ENCODE measurements at places on chromosomes 5 and 9. TPM values are rescaled to one million over a fixed set of nuclear protein-coding genes. Genes with fewer than 3 reads are reported as not detected.

- H3K27ac ChIP-seq = no peak overlapping the region
- H3K4me1 ChIP-seq = no peaks in the 10 kb centered on the region
- H3K36me3 ChIP-seq = no peaks in the 10 kb centered on the region
Measured at GRCh38 chr5:135377751-135378680, 21.0 kb downstream of the MACROH2A1 start.

DNA sequence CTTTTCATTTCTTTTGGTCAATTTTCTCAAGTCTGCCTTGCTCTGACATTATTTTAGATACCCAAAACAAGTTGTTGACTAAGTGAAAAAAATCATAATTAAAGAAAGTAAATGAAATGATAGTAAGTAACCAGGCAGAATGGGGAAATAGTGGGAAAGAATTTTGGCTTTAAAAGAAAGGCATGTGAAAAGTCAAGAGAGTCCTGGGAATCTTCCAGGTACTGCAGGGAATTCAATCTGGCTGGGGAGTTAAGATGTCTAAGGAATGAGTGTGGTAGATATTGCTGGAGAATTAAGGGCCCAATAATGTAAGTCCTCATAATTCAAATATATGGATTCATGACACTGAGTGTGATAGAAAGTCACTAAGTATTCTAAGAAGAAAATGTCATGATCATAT is 123.1 kb upstream of the PAPPA start:
- DNase-seq = no peak
- no peaks in the 10 kb centered on the region for H3K36me3 ChIP-seq
- no peak overlapping the region for H3K27ac ChIP-seq
- H3K4me1 ChIP-seq = no peaks in the 10 kb centered on the region
- no peaks in the 10 kb centered on the region for H3K27me3 ChIP-seq
- H3K4me3 ChIP-seq = no peak overlapping the region

DNA sequence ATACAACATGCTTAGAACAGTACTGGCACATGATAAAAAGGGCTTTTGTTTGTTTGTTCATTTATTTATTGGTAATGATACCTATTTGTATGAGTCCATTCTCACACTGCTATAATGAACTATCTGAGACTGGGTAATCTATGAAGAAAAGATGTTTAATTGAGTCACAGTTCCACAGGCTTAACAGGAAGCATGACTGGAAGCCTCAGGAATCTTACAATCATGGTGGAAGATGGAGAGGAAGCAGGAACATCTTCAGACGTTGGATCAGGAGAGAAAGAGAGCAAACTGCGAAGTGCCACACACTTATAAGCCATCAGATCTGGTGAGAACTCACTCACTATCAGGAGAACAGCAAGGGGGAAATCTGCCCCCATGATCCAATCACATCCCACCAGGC is 847.7 kb downstream of the CDH18 start:
- H3K4me3 ChIP-seq = no peak overlapping the region
- no peak overlapping the region for H3K27ac ChIP-seq
- DNase-seq = no peak
- no peaks in the 10 kb centered on the region for H3K36me3 ChIP-seq

DNA sequence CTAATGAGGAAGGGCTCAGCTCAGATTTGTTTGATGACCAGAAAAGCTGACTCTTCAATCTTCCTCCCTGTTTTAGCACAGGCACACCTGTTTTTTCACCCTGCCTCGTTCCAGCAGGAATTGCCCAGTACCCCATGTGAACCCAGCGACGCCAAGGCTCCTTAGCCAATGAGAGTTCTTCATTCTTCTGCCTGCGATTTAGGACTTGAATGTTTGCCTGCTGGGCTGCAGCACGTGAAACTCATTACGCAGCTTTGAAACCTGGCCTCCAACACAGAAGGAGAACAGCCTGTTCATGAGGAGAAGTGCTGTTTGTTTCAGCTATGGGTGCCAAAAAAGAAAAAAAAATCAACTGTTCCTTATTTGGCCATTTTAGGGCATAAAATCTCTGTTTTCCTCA is 315.5 kb downstream of the TRPM3 start:
- peaks cover 20% of the 10 kb centered on the region for H3K4me1 ChIP-seq
- no peak for DNase-seq
- H3K4me3 ChIP-seq = no peak overlapping the region
- H3K36me3 ChIP-seq = no peaks in the 10 kb centered on the region

DNA sequence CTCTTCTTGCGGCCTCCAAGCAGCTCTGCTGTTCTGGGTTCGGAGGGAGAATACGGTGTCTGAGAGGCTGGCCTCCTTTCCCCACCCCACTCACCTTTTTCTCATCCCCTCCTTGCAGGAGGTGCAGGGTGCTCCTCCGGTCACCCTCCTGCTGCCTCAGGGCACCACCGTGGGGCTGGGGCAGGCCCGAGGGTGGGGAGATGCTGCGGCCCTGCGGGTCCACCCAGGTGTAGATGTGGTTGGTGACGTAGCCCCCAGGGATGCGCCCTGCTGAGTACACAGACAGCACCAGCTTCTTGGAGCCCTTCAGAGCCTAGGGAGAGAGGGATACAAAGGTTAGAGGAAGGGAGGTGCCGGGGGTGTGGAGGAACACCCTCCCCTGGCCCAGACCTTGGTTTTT is 26.8 kb downstream of the WHRN start:
- no peak overlapping the region for H3K27ac ChIP-seq
- no peaks in the 10 kb centered on the region for H3K36me3 ChIP-seq
- H3K27me3 ChIP-seq = no peaks in the 10 kb centered on the region
- no peaks in the 10 kb centered on the region for H3K4me1 ChIP-seq
- H3K4me3 ChIP-seq = no peak overlapping the region

DNA sequence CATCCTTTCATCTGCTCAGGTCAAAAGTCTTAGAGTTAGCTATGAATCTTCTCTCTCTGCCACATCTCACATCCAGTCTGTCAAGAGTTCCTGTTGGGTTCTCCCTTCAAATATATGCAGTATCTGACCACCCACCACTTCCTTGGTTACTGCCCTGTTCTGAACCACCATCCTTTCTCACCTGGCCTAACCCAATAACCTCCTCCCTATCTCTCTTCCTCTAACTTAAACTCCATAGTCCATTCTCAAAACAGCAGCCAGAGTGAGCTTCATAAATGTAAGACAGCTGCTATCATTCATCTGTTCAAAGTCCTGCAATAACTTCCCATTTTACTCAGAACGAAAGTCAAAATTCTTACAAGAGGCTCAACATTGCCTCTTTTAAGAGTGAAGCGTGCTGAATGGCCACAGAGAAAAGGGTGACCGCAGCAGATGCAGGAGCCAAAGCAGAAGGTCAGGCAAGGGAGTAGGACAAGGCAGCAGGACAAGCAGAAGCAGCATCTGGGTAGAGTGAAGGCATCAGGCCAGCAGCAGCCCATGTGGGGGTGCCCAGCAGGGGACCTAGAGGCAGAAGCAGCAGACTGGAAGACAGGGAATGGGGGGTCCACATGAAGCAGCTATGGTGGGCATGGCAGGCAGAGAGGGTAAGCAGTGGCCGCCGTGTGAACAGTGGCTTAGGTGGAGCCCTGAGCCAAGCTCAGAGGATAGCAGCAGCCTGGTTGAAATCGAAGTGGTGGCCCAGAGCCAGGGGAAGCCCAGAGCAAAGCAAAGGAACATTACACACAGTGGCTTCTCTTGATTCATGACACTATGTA is 39.3 kb upstream of the CDC42SE2 start:
- no peak overlapping the region for H3K27ac ChIP-seq
- DNase-seq = no peak
- no peaks in the 10 kb centered on the region for H3K4me1 ChIP-seq
- no peaks in the 10 kb centered on the region for H3K36me3 ChIP-seq
- no peaks in the 10 kb centered on the region for H3K27me3 ChIP-seq

The TRIM23 gene
- total RNA-seq = 16.6 TPM

The DMRT3 gene
- total RNA-seq = not detected

GRCh38 chr5:141765896-141766551 is 84.0 kb upstream of the ARAP3 start:
- no peaks in the 10 kb centered on the region for H3K36me3 ChIP-seq
- H3K27me3 ChIP-seq = no peaks in the 10 kb centered on the region
- no peak for DNase-seq
- no peak overlapping the region for H3K4me3 ChIP-seq
- peaks cover 3% of the 10 kb centered on the region for H3K4me1 ChIP-seq

DNA sequence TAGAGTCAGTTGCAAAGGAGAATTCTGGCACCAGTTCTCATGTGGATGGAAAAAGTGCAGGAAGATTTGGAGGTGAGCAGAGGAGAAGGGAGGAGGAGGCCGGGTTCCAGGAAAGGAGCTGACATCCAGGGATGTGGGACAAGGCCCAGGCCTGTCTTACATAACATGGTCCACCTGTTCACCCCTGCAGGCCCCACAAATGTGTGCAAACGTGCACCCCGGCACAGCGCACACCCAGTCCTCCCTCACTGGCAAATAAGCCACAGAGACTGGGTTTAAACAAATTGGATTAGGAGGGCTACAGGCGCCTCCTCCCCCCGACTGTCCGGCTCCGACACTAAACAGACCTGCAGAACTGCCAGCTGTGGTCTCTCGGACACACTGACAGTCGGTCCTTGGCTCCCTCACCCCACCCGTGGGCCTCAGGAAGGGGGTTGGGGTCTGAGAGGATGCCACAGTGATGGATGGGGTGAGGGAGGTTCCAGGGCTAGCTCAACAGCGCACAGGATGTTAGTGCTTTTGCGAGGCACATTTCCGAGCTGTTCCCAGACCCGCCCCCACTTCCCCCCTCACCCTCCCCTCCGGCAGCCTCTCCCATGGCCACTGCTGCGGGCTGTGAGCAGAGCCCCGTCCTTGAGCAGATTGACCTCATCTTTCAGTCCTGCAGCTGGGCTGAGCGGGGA is 43.4 kb upstream of the IL17B start:
- H3K27me3 ChIP-seq = no peaks in the 10 kb centered on the region
- H3K4me3 ChIP-seq = no peak overlapping the region
- peaks cover 27% of the 10 kb centered on the region for H3K4me1 ChIP-seq
- peak overlapping the region; percentile 70 for H3K27ac ChIP-seq
- H3K36me3 ChIP-seq = no peaks in the 10 kb centered on the region
- DNase-seq = peak; percentile 64

DNA sequence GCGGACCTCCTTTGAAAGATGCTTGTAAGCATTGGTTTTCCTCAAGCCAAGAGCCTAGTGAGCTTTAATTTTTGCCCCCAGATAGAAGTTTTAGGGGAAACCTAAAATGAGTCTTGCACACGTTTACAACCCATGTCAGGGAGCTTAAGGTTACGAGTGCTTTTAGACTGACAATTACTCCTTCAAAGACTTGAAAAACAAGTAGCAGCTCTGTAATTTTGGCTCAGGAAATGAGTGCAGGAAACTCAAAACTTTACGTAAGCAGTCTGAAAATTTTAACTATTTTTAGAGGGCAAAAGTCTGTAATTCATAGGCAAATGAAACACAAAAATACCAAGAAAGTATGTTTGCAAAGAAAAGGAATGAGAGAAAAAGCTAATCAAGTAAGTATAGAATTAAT is 36.8 kb downstream of the UBE2QL1 start:
- DNase-seq = no peak
- H3K36me3 ChIP-seq = no peaks in the 10 kb centered on the region
- H3K27me3 ChIP-seq = no peaks in the 10 kb centered on the region
- H3K4me3 ChIP-seq = no peak overlapping the region
- H3K4me1 ChIP-seq = no peaks in the 10 kb centered on the region

DNA sequence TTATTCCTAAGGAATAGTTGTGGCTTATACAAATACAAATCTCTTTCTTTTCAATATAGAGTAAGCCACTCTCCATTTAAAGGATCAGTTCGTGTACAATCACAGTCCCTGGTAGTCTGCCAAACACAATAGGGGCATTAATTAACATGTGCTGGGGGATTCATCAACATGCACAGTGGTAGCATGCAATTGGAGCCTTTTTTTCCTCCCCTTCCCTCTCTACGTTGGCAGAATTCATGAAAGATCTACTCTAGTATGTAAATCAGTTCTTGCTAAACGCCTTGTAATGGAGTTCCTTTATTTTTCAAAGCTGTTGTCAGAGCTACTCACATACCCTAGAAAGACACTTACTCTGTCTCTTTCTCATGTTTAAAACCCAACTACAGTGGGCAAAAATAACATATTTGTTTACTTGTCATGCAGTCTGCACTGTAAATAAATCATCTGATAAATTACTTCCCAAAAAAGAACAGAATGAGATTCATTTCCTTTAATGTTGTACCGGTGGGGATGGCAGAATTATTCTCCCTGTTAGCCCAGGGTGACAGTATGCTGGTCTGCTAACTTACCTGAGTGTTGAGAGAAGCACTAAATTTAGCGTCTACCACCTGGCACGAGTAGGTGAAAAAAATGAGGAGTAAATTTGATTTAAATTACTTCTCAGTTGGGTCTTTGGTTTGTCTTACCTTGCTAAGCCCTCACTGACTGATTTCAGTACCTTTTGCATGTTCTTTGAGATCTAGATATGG is 341.5 kb upstream of the CCNH start:
- peak; percentile 31 for DNase-seq
- H3K27ac ChIP-seq = peak overlapping the region; percentile 26
- peaks cover 34% of the 10 kb centered on the region for H3K4me1 ChIP-seq
- no peaks in the 10 kb centered on the region for H3K36me3 ChIP-seq
- H3K27me3 ChIP-seq = no peaks in the 10 kb centered on the region

DNA sequence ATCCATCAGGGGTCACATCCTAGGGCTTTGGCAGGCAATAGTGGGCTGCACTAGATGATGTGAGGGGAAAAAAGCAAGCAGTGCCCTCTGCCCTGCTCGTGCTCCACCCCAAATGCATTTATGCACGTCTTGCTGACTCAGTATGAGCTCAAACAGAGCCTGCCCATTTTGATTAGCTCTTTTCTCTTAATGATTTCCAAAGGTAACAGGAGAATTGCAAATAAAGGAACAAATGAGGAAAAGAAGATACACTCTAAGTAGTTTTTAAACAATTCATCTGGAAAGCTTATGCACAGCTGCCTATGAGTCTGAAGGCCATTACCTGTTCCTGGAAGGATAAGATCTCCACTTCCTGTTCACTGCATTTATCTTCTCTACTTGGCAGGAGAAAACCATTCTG is 364.2 kb downstream of the TMEM232 start:
- H3K4me3 ChIP-seq = no peak overlapping the region
- no peaks in the 10 kb centered on the region for H3K36me3 ChIP-seq
- peaks cover 3% of the 10 kb centered on the region for H3K4me1 ChIP-seq
- H3K27me3 ChIP-seq = no peaks in the 10 kb centered on the region

DNA sequence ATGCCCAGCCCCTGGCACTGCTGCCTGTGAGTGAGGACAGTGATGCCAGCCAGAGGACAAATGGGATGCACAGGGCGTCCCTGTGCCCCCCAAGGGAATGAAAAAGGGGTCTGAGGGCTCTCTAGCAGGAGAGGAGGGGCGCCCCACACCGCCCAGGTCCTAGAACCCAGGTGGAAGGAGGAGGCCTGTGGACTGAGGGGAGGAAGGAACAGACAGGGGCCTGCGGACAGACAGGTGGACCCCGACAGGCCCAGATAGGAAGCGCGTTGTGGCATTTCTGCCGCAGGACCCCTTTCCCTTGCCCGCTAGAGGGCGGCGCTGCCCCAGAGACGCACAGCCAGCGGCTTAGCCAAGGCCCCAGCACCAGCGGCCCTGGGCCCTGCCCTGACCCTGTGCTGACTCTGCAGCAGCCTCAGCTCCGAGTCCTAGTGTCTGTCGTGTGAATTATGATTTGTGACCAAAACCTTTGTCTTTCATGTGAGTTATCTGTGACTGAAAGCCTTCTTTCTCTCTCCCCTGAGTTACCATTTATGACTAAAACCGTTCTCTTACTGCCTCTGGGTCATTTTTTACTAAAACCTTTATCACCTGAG is 30.7 kb downstream of the TRIP13 start:
- peak; percentile 93 for DNase-seq
- H3K4me3 ChIP-seq = no peak overlapping the region
- no peak overlapping the region for H3K27ac ChIP-seq
- H3K36me3 ChIP-seq = peaks cover 8% of the 10 kb centered on the region
- peaks cover 23% of the 10 kb centered on the region for H3K27me3 ChIP-seq

The PCDHGA7 gene
- 4.4 TPM for total RNA-seq

GRCh38 chr5:135036405-135036804 is 2.4 kb upstream of the PITX1 start:
- H3K4me1 ChIP-seq = peaks cover 16% of the 10 kb centered on the region
- no peak overlapping the region for H3K27ac ChIP-seq
- no peak overlapping the region for H3K4me3 ChIP-seq
- no peak for DNase-seq
- no peaks in the 10 kb centered on the region for H3K36me3 ChIP-seq

The CTXN3 gene
- total RNA-seq = not detected

All from GM23338 (cell line).